HCEC 1CT (cell line): ENCODE measurements at places on chromosomes 1 and 21.

- DNase-seq = peak; percentile 64
These were observed 13.8 kb upstream of the ATP1A1 start for GRCh38 chr1:116359060-116359830.

DNA sequence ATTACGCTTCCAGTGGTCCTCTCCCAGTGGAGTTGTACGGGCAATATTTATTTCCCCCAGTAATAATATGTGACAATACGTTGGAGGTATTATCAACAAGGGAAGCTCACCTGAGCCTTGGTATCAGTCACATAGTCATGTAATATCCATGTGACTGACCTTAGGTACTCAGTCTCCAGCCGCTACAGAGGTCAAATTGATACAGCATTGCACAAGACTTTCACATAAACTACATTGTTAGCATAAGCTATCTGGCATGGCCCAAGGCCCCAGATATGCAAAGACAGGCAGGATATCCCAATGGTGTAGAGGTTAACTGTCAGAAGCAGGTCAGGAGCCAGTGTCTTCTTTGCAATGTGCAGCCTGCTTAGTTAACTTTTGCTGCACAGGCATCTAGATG lies 15.3 kb upstream of the CHIT1 start:
- DNase-seq = no peak

DNA sequence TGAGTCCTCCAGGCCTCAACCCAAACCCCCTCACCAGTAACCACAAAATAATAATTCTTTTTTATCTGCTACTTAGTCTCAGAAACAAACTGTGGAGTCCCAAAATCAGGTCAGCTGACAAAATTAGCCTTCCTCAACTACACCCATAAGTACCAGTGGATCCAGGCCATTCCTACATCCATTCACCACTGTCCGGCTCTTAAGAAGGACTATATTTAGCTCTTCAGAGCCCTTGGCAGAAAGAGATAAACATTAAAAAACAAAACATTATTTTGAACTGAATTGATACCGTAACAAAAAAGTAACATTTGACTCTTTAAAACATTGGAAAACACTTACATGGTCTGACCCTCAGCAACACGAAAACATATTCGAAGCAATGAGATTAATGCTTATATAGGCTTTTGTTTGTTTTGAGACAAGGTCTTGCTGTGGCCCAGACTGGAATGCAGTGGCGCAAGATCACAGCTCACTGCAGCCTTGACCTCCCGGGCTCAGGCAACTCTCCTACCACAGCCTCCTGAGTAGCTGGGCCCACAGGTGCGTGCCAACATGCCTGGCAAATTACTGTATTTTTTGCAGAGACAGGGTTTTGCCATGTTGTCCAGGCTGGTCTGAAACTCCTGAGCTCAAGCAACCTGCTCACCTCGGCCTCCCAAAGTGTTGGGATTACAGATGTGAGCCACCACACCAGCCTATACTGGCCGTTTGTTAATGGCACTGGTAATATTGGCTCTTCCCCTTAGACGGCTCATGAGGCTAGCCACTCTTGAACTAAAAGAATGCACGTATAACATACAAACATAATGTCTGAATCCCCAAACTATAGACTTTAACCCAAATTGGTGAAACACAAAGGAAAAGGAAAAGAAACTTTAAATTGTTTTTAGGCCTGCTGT lies 330.7 kb downstream of the SMYD3 start:
- no peak for DNase-seq

DNA sequence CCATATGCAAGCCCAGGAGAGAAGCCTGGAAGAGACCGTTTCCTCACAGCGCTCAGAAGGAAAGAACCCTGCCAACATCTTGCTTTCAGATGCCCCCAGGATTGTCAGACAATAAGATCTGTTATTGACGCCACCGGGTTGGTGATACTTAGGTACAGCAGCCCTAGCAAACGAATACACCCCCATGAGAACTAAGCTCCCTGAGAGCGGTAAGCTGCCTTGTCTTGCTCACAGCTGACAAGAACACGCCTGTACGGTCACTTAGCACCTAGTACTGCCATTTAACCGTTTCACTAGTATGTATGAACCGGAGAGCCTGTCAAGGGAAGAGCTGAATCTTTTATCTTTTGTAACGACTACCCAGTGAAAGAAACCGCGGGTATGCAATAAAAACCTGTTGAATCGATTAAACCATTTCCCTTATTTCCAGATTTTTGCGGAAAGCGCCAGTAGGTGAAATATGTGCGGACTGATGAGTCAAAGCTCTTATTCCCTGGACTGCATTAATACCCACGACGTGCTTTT lies 619 bp upstream of the ZBTB8B start:
- no peak for DNase-seq

GRCh38 chr1:67323087-67323486 lies 15.4 kb downstream of the IL12RB2 start:
- no peak for DNase-seq

GRCh38 chr1:9008236-9008635 lies 18.0 kb downstream of the SLC2A7 start:
- DNase-seq = no peak

- DNase-seq = no peak
These were observed 52.3 kb downstream of the MAB21L3 start for GRCh38 chr1:116163533-116163932.

- DNase-seq = no peak
These were observed 29.5 kb downstream of the C21orf91 start for GRCh38 chr21:17789656-17790055.

- DNase-seq = no peak
These were observed 5.1 kb upstream of the HDAC1 start for GRCh38 chr1:32286763-32287162.

GRCh38 chr1:162213281-162213912 lies 143.9 kb downstream of the NOS1AP start:
- no peak for DNase-seq

DNA sequence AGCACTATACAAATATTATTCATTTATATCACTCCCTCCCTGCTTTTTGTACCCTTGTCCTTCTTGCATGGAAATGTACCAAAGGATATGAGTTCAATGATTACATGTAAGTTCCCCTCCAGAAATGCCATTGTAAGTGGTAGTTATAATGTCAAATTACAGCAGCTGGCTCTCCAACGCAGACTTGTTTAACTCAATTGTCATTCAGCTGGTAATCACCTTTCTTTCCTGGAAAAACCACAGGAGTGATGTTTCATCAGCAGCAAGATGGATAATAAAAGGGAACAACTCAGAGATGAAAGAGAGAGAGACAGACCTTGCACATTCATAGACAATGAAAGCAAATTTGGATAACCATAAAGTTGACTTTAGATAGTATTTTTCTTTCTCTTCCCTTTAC lies 578.6 kb upstream of the PBX1 start:
- no peak for DNase-seq

DNA sequence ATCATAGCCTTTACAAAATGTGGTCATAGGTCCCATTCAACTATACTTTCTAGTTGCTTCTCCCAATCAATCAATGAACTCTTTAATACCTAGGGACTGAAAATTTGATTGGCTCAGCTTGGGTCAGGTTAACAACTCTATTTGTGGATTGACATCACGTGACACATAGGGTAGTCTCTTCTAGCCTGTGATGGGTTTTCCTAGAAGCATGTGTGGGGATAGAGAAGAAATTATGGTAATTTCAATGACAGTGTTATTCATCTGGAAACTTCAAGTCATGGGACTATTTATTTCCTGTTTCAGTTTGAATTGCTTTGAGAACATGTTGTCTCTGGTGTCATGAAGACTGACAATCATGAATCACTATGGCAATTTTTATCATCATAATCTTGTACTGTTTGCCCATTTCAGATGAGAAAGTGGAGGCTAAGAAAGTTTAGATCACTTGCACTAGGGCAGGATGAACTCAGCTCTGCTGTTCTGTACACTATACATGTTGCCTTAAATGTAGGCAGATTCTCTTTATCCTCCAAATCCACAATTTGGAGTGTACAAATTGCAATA lies 529.9 kb upstream of the BEND5 start:
- DNase-seq = no peak

- no peak for DNase-seq
These were observed 63.4 kb upstream of the PDE4B start for GRCh38 chr1:65729259-65729658.

DNA sequence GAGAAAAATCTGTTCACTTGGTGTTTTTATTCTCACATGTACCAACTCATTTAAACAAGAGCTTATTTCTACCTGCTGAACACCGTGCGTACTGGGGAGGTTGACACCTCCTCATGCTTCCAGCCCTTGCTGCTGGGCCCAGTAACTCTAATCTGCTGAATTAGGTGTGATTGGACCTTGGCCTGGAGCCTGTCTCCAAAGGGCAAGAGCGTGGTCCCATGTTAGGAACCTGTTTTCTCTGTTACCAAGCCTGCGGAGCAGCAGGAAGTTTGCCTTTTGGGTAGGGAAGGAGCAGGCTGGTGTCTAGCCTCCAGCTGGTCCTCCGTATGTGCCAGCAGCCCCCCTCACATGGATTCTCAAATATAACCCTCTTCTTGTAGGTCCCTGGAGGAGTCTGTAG lies 10.9 kb upstream of the SLC27A3 start:
- no peak for DNase-seq

- no peak for DNase-seq
These were observed 295.1 kb upstream of the ST6GALNAC5 start for GRCh38 chr1:76572229-76572628.

- DNase-seq = peak; percentile 39
These were observed 40.2 kb downstream of the IL12RB2 start for GRCh38 chr1:67347688-67348472.

GRCh38 chr1:2233997-2234761 lies 6.1 kb downstream of the SKI start:
- peak; percentile 96 for DNase-seq

- DNase-seq = no peak
These were observed 136.9 kb upstream of the L1TD1 start for GRCh38 chr1:62057641-62058290.

GRCh38 chr1:72516826-72517225 lies 234.5 kb upstream of the NEGR1 start:
- no peak for DNase-seq

- DNase-seq = no peak
These were observed 28.0 kb downstream of the URB1 start for GRCh38 chr21:32364796-32365195.

- DNase-seq = no peak
These were observed 20.7 kb upstream of the EDEM3 start for GRCh38 chr1:184775329-184775728.

DNA sequence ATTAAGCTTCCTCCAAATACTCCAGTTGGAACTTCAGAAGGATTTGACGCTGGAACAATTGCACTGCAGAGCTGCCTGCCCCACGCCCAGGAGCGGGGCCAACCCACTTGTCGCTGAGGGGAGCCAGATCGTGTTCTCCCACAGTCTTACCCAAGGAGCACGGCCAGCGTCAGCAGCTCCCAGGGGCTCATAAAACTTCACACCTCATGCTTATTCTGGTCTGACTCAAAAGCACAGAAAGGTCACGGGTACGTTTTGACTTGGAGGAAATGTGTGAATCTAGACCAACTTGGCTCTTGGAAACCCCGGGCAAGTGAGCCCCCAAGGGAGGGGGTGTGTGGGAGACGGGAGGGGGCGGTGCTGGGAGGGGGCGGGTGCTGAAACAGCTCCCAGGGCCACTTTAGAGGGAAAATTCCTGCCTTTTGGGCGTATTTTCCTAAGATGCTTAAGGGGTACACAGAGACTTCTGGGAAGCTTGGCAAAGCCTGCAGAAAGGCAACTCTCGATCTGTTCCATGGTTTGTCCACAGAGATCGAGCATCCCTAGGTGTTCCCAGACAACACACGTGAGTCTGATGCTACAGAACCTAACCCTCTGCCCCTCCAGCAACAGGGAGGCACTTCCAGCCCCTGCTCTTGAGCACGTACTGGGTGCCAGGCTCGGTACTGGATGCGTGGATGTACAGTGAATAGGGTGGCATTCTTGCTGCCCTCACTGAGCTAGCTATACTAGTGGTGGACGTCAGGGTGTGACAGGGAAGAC lies 98.9 kb downstream of the DHRS3 start:
- DNase-seq = peak; percentile 7

- DNase-seq = no peak
These were observed 87.9 kb upstream of the LYST start for GRCh38 chr1:235954306-235955283.

DNA sequence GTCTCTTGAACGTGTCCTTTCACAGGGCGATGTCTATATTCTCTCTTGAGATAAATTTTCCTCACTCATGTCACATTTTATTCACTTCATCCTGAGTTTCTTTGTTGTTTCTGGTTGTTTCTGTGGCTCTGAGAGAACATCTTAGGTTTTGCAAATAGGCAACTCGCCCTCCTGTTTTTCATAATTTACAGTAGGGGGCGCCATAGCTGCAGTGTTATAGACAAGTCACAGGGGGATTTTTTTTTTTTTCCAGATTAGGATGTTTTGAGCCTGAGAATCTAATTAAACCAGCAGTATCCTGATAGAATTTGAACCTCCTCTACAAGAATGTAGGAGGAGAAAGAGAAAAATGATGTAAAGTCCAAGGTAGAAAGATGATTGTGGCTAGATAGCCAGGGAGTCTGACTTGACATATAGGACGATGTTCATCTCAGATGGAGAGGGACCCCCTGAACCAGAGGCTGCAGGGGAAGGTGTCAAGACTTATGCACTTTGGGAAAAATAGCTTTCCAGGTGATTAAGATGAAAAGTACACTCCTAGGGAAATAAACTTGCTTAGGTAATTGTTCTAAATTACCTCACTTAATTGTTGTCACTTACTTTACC lies 76.3 kb downstream of the ZP4 start:
- no peak for DNase-seq

GRCh38 chr1:14567903-14568302 lies 30.6 kb upstream of the KAZN start:
- DNase-seq = no peak
